ENCODE measurements at places on chromosomes 11 and 22.

GRCh38 chr11:2102132-2102882 is 36.9 kb downstream of the IGF2 start:
- no peak for DNase-seq

- DNase-seq = no peak
These were observed 1.7 kb upstream of the RTCB start for GRCh38 chr22:32413719-32414118.

- DNase-seq = no peak
These were observed 91.5 kb upstream of the SESN3 start for GRCh38 chr11:95322539-95322938.

GRCh38 chr11:123386796-123387510 is 43.1 kb upstream of the GRAMD1B start:
- no peak for DNase-seq

- DNase-seq = no peak
These were observed 25.7 kb downstream of the LRRC10B start for GRCh38 chr11:61534025-61534932.

- DNase-seq = no peak
These were observed 51.4 kb downstream of the SLC22A12 start for GRCh38 chr11:64642418-64642735.

GRCh38 chr11:76802151-76802550 is 19.0 kb downstream of the TSKU start:
- no peak for DNase-seq

GRCh38 chr11:36427079-36427478 is 83.0 kb downstream of the TRAF6 start:
- no peak for DNase-seq

DNA sequence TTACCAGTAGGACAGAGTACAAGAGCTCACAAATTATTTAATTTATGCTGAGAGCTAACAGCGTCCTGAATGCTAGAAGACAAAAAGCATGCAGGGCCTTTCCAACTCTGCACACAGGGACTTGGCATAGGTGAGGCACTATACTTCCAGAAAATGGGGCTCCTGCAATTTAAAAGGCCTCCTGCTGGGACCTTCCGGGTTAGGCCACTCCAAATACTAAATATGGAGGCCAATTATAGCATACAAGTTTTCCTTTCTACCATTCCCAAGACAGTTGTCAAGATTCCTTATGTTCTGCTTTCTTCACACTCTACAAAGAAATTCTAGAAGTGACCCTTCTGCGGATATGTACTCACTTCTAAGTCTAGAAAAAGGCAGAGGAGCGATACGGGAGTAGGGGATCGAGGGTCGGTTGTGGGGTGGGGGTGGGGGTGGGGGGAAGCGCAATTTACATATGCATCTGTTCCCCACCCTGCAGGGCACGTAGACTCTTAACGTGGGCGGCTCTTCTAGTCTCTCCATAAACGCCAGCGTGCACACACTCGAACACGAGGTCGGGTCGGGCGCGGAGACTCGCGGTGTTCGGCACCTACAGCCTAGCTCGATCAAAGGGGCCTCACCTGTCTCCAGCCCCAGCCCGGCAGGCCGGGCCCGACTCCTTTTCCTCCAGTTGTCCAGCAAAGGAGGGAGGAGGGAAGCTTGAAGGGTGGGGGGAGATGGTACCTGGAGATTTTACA is 728 bp downstream of the DCUN1D5 start:
- DNase-seq = peak; percentile 38

DNA sequence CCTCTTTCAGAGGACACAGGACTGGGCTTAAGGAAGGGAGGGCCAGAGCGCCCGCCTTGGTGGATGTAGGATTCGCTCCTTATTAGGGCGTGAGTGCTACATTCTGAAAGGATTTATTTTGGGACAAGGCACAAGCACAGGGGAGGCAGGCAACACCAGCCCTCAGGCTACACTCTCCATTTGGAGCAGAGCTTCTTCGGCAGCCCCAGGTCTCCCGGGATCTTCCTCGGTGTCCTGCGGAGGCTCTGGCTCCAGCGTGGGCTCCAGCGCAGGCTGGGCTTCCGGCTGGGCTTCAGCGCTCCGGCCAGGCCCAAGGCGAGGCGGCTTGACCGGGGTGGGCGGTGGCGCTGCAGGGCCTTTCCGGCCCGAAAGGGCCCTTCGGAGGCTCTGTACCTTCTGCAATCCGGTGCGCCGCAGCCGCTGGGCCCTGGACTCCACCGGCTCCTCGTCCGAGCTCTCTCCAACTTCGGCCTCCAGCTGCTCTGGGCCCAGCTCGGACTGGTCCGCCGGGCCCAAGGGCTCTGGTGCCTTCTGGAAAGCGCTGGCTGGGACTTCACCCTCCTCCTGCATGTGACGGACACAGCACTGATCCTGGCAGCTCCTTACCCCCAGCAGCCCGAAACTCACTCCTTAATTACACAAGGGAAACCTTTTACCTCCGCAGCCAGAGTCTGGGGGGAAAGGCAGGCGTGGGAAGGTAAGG is 1.1 kb downstream of the CAVIN3 start:
- DNase-seq = no peak

DNA sequence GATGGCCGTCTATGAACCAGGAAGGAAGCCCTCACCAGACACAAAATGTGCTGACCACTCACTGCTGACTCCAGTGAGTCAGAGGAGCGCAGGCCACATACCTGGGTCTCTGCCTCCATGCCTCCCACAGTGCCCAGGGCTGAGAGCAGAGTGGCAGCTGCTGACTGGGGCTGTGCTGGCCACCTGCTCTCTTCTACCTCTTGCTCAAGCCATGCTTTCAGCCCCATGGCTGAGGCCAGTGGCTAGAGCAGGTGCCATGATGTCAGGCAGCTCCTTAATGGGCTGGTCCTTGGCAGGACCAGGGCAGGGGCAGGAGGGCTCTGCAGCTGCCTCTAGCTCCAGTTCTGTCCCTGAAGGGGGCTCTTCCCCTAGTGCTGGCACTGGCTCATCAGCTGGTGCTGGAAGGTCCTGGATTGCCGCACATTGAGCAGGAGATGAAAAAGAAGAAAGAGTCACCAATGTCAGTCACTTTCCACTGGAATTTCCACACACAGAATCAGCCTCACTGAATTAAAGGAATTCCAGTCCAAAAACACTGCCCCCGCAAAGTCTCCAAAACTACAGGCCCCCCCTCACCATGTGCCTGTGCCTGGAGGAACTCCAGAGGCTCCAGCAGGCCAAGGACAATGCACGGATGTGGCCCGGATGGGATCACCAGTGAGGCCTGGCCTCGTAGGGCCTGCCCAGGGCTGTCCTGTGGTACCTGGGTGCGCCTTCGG is 86.4 kb downstream of the GGTLC2 start:
- DNase-seq = no peak

- DNase-seq = peak; percentile 41
These were observed 759 bp upstream of the PEX16 start for GRCh38 chr11:45918331-45918941.

GRCh38 chr11:120023120-120023519 is 114.8 kb downstream of the TRIM29 start:
- DNase-seq = no peak

DNA sequence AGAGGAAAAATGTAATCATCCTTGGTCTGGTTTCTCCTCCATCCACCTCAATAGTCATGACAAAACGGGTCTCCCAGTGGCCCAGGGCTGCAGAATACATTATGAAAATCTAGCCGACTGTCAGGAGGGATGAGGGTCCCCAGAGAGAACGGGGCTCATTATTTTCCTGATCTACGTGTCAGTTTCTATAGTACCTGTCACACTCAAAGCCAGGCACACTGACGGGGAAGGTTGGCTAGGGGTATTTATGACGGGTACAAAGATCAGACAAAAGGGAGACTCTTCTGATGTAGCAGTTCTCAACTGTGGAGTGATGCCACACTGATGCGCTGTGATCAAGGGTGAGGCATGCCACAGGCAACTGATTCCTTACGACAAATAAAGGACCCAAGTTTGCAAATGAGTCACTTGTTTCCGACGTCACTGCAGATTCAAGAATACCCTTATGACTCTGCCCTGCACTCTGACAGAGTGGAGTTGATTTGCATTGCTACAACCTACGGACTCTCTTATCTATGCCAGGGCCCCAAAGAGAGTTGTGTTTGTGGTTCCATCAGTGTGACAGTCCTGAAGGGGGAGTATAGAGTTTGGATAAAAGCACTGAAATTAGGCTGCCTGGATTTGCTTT is 188.2 kb upstream of the TBCEL start:
- no peak for DNase-seq

DNA sequence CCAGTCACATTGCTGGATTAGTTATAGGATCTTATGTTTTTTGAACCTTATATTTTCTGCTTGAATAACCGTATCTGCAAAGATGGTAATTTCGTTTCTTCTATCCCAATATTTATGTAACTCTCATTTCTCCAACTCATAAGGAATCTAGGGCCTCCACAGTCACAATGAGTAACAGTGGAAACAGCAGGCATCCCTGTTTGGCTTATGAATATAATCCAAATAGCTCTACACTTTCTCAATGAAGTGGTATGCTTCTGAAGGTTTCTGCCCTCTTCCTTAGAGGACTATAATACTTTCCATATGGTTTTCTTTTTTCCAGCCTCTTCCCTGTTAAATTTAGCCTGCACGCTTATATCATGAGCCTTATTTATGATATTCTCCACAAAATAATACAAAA is 16.5 kb downstream of the ATP6V1E1 start:
- DNase-seq = no peak

- DNase-seq = no peak
These were observed 140.0 kb downstream of the CHST1 start for GRCh38 chr11:45525393-45525792.

- no peak for DNase-seq
These were observed 579 bp downstream of the TANGO2 start for GRCh38 chr22:20021196-20022181.

DNA sequence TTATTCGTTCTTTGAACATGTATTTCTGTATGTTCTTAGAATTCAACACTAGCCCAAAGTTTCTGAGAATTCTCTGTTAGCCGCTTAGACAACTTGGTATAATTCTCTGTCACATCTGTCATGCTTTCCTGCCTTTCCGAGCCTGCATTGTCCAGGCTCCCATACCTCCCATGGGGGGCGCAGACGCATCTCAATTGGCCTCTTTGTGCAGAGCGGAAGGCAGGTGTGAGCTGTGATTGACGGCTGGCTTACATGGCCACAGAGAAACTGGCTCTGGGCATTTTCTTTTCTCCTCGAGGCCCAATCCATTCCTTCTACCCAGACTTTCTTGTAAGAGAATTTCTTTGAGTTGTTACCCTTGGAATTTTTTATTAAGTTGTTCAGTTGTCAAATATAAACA is 132.7 kb upstream of the SESN3 start:
- no peak for DNase-seq

DNA sequence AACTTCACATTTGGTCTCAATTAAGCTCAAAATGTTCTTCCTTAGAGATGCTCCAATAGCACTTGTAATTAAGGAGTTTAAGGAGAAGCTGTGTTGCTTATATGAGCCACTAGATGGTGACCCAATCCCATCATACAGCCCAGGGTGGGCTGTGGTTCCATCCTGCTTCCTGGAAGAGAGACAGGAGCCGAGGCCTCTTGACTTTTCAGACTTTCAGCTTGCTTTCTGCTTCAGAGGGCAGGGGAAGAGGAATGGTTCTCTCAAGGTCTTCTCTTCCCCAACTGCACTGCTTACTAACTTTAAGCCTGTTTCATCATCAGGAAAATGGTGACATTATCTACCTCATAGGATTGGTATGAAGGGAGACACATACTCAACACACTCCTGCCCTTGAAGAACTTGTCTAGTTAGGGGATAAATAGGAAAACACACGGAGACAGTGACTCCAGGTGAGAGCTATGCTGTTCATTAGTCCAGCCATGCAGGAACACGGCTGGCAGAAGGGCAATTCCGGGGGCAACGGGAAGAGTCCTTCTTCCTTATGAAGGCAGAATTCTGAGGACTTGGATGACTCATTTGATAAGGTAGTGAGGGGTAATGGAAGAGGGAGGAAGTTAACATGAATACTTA is 20.1 kb downstream of the TMEM218 start:
- DNase-seq = no peak

- DNase-seq = no peak
These were observed 863.8 kb downstream of the KCNA4 start for GRCh38 chr11:29153078-29153477.

- DNase-seq = no peak
These were observed 12.2 kb downstream of the TKFC start for GRCh38 chr11:61345170-61345610.

DNA sequence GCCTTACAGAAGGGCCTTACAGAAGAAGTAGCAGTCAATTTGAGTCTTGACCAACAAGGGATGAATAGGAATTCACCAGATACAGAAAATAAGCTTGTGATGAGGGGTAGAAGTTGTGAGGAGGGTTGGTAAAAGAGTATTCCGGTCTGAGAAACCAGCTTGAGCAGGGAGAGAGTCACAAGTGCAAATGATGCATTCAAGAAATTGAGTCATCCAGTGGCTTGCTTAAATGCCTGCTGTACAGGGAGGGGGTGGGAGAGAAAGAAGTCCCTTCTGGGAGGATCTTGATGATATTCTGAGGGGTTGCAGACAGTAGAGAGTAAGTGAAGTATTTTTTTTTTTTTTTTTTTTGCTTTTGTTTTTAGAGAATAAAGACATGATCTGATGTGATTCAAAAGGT is 9.2 kb downstream of the CCKBR start:
- DNase-seq = no peak

DNA sequence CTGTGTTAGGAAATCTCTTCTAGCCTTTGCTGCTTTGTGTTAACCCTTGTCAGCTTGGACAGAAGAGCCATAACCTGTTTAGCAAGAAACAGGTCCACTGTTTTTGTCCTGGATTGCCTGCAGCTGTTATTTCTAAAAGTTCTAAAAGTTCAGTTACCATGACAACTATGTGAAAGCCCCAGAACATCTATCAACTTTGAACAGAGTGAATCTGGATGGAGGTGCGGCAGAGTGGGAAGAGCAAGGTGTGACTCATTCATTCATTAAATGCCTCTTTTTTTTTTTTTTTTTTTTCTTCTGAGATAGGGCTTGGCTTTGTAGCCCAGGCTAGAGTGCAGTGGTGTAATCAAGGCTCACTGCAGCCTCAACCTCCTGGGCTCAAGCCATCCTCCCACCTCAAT is 50.5 kb downstream of the RBX1 start:
- DNase-seq = no peak

GRCh38 chr11:65639623-65640482 is 2.0 kb downstream of the SIPA1 start:
- peak; percentile 49 for DNase-seq

- DNase-seq = no peak
These were observed 539 bp downstream of the SIRT3 start for GRCh38 chr11:235609-235996.

DNA sequence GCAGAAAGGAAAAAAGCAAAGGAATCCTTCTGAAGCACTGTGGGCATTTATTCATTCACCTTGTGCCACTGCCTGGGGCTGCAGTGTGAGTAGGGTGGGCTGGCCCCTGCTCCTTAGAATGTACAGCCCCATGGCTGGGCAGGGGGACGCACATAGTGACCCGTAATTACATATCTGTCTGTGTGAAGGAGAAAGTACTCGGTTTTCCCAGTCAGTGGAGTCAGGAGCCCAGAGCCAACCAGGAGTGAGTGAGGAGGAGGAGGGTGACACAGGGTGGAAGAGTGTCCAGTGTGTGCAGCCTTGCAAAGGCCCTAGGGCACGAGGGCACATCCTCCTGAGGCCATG is 91.9 kb downstream of the CDKN1C start:
- DNase-seq = no peak

GRCh38 chr11:119747868-119748660 is 19.1 kb upstream of the NECTIN1 start:
- DNase-seq = no peak

GRCh38 chr11:73389916-73390315 is 13.7 kb downstream of the RELT start:
- no peak for DNase-seq

All from stimulated activated CD8-positive, alpha-beta memory T cell treated with anti-CD3 and anti-CD28 coated beads, Interleukin-12 subunit alpha, Interleukin-12 subunit beta, amount 100 ng/mL, for 4 hours (primary cell).